HFFc6 (cell line): ENCODE measurements at places on chromosomes 5 and 9. TPM values are rescaled to one million over a fixed set of nuclear protein-coding genes. Genes with fewer than 3 reads are reported as not detected.

The MPDZ gene
- total RNA-seq, result 24.8 to 31.6 TPM (median 25.5 TPM) in 3 replicates

The LRRC19 gene
- not detected in 3 replicates for total RNA-seq

The FOXD4 gene
- total RNA-seq, result 0.36 to 0.77 TPM (median 0.44 TPM) in 3 replicates

The GPX3 gene
- total RNA-seq, result 0.61 to 1.1 TPM (median 0.68 TPM) in 3 replicates

The ITGA2 gene
- total RNA-seq, result 47.1 to 69.9 TPM (median 48.8 TPM) in 3 replicates

The FBXL7 gene
- total RNA-seq, result 13.7 to 17.3 TPM (median 15.6 TPM) in 3 replicates

The SLC34A1 gene
- not detected in 3 replicates for total RNA-seq

The EMB gene
- not detected in 2 replicates for total RNA-seq

The PKD2L2 gene
- not detected in 3 replicates for total RNA-seq

The P4HA2 gene
- total RNA-seq, result 143 to 197 TPM (median 181 TPM) in 3 replicates

DNA sequence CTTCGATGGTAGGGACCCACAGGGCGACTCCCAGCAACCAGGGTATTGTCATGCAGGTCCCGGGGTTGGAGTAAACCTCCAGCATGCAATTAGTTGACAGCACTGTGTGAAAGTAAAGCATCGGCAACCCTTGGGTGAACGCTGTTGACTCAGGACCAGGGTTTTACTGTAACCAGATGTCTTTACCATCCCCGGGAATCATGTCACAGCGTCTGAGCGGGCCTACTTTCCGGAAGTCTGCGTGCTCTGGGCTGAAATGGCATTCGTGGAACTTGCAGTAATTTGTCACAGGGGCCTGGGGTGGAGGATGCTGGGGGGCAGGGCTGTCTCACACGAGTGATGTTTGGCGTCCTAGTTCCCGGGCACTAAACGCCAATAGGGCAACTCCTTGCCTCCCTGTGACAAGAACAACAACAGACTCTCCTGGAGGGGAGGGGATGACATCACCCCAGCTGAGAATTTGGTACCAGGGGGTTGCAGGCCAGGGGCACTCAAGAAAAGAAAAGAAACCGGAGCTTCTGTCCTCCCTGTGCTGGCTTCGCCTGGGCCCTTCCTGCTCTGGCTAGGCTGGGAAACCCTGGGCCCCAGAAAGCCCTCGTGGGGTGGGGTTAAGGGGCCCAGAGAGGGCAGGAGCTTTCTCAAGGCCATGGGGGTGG, 10.1 kb upstream of the UBAC1 start:
- peak; percentile 38 for DNase-seq

DNA sequence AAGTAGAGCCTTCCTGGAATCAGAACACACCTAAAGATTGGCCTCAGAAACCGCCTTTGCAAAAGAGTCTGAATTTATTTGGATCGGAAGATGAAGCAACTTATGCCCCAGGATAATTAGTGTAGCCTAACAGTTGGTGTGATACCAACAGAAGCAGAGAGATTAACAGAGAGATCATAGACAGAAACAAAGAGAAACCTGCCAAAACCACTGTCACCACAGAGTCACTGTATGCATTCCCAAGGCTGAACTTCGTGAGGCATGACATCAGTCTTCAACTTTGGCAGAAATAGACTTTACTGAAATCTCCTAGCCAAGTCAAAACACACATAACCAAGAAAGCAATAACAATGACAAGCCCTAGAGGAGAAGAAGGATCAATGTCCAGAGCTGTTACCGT, 361.8 kb downstream of the ELAVL2 start:
- no peak for DNase-seq

DNA sequence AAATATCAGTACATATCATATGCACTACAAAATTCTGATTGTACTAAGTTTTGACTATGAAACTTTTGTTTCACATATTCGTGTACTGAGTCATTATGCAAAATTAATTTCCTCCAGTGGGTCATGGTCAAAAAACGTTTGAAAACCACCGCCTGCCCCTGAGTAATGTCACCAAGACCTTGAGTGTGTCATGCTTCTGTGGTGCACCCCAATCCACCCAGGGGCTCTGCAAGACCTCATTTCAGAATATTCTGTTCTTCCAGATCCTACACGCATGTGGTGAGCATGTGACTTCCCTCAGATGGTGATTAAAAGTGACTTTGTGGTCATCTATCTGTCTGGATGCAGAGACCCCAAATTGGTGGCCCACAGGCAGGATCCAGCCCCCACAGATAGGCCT, 31.0 kb downstream of the ABLIM3 start:
- DNase-seq, result peak; percentile 91

DNA sequence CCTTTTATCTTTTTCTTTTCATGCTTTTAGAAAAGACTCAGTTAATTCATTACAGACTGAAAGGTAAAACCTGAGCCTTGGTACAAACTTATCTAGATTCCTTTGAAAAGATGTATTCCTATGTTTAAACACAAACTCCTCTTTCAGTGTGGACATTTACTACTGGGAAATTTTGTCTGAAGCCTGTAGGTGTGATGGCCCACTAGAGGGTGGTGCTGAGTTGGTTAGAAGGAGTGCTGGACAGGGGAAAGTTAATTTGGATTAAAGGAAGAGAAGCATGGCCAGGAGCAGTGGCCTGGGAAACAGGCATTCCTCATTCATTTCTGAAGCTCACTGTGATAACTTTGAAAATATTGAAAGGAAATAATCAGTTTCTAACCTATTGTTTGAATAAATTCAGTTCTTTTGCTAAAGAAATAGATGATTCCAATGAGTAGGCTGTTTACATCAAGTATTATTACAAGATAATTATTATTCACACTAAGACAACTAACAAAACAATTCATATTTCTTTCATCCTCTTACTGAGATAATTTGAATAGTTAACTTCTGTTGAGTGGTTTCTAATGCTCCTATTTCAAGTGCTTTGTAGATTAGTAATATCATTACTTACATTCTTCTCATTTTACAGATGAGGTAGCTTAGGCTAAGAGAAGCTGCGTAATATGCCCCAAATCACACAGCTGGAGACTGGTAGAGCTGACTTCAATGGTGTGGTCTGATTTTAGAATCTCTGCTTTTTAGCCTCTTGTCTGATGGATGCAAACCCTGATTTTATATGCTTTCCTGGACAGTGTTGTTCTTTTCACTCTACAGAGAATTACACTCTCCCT, 150.9 kb downstream of the ADGRV1 start:
- DNase-seq, result peak; percentile 10

- peak; percentile 76 for DNase-seq
Measured at GRCh38 chr5:177496070-177496726, 1.2 kb downstream of the PDLIM7 start.

DNA sequence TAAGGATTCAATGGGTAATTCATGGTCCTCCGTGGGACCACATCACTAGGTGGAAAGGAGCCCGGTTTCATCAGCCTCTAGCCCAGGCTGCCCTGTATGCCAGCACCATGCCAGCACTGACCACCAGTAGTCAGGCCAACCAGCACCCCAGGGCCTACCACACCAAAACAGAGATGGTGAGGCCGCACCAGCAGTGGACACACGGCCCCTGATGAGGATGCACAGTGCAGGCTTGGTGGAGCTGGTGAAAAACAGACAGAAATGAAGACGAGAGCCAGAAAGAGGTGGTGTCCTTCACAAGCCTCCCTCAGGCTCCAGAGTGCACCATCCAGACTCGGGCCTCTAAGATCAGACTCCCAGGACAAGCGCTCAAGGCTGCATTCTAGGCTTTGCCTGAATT, 128.2 kb downstream of the MED10 start:
- DNase-seq, result no peak

- DNase-seq, result no peak
Measured at GRCh38 chr5:145941096-145941447, 4.7 kb downstream of the SH3RF2 start.

DNA sequence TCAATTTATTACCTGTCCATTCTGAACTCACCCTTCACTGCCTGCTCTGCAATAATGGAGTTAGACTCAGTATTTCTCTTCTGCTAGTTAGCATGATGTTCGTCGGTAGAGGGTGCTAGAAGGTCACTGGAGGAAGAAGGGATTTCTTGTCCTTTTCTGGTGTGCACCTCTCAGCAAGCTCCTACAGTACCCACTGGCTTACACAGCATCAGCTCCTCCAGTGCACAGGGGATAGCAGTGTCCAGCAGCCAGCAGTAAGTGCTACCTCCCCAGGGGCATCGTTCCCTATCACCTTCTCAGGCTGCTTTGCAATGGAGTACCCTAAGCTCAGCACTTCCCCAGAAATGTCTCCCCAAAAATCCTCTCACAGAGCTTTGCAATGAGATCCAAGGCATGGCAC, 45.9 kb upstream of the APC start:
- no peak for DNase-seq

DNA sequence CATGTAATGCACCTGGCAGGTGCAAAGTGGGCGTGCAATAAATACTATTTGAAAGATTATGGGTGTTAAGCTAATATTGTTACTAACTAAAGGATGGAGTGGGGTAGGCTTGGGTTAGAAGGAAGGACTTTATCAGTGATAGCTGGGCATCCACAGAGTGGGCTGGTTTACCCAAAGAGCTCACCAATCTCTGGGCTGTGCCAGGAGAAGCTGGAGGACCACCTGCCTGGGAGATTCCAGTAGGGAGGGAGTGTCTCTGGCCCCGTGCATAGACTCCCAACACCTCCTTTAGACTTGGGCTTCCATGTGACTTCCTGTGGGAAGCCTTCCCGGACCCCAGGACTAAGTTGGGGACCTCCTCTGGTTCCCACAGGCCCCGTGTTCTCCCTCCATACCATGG, 5.6 kb upstream of the URM1 start:
- no peak for DNase-seq

DNA sequence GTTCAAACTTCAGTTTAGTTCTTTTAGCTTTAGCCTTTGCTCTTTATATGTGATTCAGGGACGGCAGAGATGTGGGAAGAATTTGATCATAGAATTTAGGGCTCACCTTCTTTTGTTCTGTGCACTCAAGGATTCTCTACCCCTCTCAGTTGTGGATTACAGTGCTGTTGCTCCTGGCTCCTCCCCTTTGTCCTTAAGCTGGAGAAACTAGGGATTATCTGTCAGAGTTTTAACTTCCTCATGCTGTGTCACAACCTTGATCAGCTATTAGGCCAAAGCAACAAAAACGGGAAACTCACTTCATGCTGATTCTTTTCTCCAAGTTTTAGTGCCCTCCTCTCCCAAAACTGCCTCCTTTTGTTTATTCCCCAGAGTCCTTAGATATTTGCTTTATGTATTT, 13.0 kb upstream of the PCDHAC2 start:
- no peak for DNase-seq

DNA sequence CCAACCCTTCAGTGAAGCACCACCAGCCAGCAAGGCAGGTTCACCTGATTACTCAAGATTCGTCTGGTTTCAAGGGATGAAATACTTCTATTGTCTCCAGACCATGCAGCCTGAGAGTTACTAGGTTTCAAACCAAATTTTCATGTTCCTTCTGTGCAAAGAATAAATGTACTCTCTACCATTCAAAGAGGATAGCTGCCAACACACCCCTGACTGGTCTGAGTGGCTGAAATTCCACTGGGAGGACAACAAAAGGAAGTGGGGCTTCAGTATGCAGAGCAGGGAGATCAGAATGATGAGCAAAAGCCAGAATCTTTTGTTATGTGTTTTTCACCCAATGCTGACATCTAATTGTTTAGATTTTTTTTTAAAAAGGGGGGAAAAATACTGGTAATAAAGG, 356.3 kb downstream of the BNC2 start:
- no peak for DNase-seq

DNA sequence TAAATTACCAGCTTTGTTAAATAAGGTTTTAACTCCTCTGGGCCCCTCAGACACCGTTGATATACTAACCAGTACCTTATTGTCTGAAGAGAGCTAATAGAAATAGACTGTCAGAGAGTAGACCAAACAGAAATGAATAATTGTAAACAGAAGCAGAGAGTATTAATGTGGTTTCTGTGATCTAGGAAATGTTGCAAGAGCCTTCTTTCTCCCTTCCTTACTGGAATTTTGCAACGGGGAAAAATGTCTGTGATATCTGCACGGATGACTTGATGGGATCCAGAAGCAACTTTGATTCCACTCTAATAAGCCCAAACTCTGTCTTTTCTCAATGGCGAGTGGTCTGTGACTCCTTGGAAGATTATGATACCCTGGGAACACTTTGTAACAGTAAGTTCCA, 5.1 kb downstream of the TYRP1 start:
- no peak for DNase-seq

GRCh38 chr5:16179511-16179935, at the start of gene MARCHF11:
MARCHF11 (minus strand) TSS chr5:16179791; CDS start chr5:16179575, 216 bp downstream.
- no peak for DNase-seq

GRCh38 chr9:134361843-134362414, 35.7 kb downstream of the RXRA start:
- no peak for DNase-seq

DNA sequence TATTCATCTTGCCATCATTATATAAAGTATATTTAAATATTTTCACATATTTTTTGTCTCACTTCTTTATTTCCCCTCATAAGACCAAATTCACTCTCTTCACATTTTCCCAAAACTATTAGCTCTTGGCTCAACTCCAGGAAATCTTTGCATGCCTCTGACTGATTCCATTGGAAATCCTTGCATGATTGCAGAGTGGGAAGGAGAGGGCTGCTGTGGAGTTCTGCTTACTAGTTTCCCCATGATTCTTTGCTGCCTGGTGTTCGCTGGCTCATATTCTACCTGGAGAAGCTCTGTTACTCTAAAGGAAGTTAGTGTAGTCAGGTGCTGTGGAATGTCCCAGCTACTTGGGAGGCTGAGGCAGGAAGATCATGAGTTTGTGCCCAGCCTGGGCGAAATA, 41.9 kb downstream of the LIX1 start:
- DNase-seq, result no peak

DNA sequence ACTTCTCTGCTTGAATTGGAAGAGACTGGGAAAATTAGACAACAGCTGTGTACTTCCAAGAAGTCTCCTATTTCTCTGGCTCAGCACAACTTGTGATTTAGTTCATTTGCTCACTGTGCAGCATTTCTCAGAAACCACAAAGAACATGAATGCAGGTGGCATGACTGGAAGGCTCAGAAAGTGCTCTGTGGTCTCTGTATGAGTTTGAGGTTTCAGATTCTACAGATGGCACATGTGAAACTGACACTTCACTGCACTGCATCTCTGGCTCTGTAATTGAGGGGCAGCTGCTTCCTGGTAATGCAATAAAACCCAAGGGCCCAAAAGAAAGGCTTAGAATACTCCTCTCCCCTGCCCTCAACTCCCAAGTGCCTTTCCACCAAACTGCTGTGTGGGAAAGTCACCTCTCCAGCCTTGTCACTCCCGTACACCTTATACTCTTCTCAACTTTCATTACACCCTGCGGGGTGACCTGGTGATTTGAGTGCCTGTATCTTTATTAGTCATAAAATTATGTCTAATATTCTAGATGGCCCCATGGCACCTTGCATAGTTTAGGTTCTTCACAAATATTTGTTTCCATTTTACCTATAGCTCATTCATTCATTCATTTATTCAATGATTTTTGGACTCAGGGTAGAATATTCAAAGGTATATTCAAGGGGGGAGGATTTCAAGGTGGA, 82.5 kb downstream of the ESM1 start:
- peak; percentile 23 for DNase-seq

DNA sequence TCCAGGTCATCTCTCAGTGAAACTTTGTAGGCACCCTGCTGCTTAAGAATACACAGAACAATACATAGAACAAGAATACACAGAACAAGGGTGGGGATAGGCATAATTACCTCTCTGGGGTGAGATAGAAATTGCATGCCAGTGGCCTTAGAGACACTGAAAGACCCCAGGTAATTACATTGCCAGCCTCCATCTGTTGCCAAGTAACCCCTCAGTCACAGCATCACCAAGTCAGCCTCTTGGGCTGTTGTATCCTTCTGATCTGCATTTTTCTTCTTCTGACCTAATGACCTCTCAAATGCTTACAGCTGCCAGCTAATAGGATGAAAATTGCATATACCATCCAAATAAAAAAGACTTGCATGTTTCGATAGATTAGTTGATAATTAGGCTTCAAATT, 167.7 kb downstream of the GRIA1 start:
- peak; percentile 15 for DNase-seq
